ENCODE measurements at places on chromosomes 11 and 22.

- DNase-seq, result no peak
Observed at GRCh38 chr11:96125400-96125799, 201.5 kb upstream of the MTMR2 start.

DNA sequence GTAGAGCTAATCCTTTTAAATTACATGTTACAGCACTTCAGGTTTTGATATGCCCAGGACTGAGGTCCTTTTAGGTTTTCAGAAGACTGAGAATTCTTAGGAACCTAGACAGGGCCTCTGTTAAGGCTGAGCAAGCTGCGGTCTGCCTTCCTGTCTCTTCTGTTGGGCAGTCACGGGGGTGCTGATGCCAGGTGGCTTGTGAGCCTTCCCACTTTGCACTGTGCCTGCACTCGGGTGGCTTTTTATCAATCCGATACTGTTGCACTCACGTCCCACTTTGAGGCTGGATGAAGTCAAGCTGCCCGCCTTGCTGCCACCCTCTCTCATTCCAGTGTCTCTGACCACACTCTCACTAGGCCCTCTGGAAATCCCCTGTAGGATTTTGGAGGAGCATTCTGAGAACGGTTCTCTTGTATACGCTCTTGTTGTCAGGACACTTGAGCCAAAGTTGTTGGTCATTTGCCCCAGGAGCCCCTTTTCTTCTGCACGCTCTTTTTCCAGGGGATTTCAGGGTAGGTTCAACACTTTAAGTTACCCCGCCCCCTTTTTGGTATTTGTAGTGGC is 141.8 kb downstream of the TEAD1 start:
- DNase-seq, result no peak

- DNase-seq, result no peak
Observed at GRCh38 chr22:30607939-30608338, 965 bp downstream of the TCN2 start.

DNA sequence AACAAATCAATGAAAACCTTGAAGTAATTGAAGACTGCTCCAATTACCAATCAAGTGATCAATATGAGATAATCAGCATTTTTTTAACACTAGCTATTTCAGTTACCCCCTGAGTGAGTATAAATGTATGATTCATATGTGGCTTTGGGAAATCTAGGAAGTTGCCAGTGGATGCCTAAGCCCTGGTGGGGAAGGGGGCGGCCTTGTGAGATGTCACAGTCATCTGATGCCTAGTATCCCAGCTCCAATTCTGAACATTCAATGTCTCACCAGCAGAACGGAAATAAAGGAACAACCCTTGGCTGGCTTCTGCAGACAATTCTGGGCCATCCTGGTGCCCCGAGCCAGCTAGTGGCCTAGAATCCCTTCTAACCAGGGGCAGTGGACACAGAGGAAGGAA is 58.5 kb upstream of the TIMP3 start:
- no peak for DNase-seq

DNA sequence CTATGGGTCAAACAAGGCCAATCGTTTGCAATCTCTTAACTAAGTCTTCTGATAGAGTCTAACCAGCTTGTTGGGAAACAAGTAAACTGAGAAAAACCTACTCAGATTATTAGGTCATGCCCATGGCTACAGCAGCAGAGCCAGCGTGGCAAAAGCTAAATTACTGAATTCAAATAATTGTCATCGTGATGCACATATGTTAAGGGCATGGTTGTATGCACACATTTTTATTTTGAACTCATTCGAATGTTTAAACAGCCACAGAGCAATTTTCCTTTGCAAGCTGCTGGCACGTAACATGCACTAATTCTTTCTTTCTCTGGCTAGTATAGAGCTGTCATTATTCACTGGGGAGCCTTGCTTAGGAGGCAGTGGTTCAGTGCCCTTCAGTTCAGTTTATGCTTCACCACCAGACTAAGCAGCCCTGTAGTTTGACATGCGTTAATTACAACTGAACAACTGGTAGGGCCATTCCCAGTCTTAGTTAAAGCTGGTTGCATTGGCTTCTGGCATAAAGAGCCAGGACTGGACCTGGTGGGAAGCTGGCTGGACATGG is 396.4 kb downstream of the METTL15 start:
- DNase-seq, result no peak

Data from activated CD8-positive, alpha-beta memory T cell treated with anti-CD3 and anti-CD28 coated beads for 4 hours (primary cell).